ENCODE measurements at places on chromosomes 5 and 9.
A peak's percentile ranks its signal among the peaks of the same experiment; 100 is the strongest.

GRCh38 chr9:78132701-78133058 lies 101.1 kb upstream of the GNAQ start:
- peaks cover 5% of the 10 kb centered on the region for H3K27me3 ChIP-seq
- peaks cover 17% of the 10 kb centered on the region for H3K36me3 ChIP-seq
- peaks cover 29% of the 10 kb centered on the region for H3K4me1 ChIP-seq
- H3K4me3 ChIP-seq: peak overlapping the region; percentile 72

- no peak overlapping the region for H3K27ac ChIP-seq
- no peak for DNase-seq
- peaks cover 6% of the 10 kb centered on the region for H3K36me3 ChIP-seq
Observed at GRCh38 chr5:62597314-62597713, 18.7 kb downstream of the LRRC70 start.

DNA sequence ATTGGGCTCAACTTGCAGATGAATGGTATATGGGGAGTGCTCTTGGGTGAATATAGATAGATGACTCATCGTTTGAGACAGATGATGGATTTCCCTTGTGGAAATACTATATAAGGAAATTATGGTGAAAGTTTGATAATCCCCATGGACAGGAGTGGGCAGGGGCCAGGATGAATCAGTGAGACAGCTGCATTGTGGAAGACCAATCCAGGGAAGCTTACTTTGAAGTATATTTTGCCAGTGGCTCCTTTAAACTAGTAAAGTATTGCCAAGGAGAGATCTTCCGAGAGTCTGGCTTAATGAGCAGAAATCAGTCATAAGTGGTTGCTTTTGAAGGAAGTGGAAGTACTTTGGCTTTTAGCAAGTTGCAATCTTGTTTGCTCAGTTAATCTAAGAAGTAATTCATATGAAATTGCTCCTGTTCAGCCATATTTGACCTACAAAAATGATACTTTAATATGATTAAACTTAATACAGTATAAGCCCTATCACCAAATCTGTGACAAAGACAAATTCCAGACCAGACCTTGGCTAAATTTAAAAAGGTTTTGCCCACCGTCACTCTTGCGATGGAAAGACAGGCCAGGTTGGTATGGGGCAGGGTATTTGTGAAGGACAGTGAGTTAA lies 9.3 kb upstream of the TNC start:
- no peaks in the 10 kb centered on the region for H3K4me1 ChIP-seq
- DNase-seq: no peak
- no peak overlapping the region for H3K27ac ChIP-seq
- no peaks in the 10 kb centered on the region for H3K36me3 ChIP-seq
- H3K4me3 ChIP-seq: no peak overlapping the region

- peaks cover 70% of the 10 kb centered on the region for H3K4me1 ChIP-seq
- H3K4me3 ChIP-seq: peak overlapping the region; percentile 56
- H3K36me3 ChIP-seq: peaks cover 11% of the 10 kb centered on the region
- H3K27ac ChIP-seq: peak overlapping the region; percentile 77
- peak; percentile 44 for DNase-seq
- no peaks in the 10 kb centered on the region for H3K27me3 ChIP-seq
Observed at GRCh38 chr9:4939118-4939561, 45.9 kb upstream of the JAK2 start.

GRCh38 chr9:99154356-99154755 lies 49.4 kb downstream of the TGFBR1 start:
- H3K4me1 ChIP-seq: peaks cover 11% of the 10 kb centered on the region
- H3K27ac ChIP-seq: no peak overlapping the region
- no peak for DNase-seq
- H3K27me3 ChIP-seq: peaks cover 30% of the 10 kb centered on the region
- H3K4me3 ChIP-seq: no peak overlapping the region

GRCh38 chr9:87334366-87334765 lies 163.3 kb upstream of the DAPK1 start:
- no peak for DNase-seq
- peaks cover 23% of the 10 kb centered on the region for H3K27me3 ChIP-seq
- no peaks in the 10 kb centered on the region for H3K36me3 ChIP-seq
- H3K4me1 ChIP-seq: peaks cover 3% of the 10 kb centered on the region
- H3K27ac ChIP-seq: no peak overlapping the region

GRCh38 chr5:142324871-142325724 lies at the start of gene SPRY4:
SPRY4 (minus strand) TSS chr5:142325021; CDS start chr5:142315108, 9,913 bp downstream.
- H3K36me3 ChIP-seq: no peaks in the 10 kb centered on the region
- H3K4me1 ChIP-seq: peaks cover 27% of the 10 kb centered on the region
- peak within 1 kb of the TSS; percentile 86 for H3K4me3 ChIP-seq
- peak within 1 kb of the TSS; percentile 67 for H3K27ac ChIP-seq
- peaks cover 46% of the 10 kb centered on the region for H3K27me3 ChIP-seq

DNA sequence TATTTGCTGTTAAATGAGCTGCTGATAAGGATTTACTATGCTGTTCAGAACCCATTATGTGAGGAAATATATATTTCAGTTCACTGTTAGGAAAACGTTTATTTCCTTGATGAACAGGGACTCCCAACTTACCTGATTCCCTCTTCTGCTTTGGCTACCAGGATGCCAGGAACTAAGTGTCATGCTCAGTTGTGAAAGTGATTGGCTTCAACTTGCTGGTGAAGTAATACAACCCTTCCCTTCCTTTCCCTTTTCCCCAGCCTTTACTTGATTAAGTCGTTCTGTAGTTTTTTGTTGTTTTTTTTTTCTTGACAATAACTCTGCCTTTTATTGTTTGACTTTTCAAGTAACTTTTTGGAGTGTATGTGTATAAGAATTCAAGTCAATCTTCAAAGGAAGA lies 309.3 kb downstream of the DOCK8 start:
- H3K27me3 ChIP-seq: peaks cover 4% of the 10 kb centered on the region
- no peak overlapping the region for H3K27ac ChIP-seq
- no peak overlapping the region for H3K4me3 ChIP-seq
- H3K36me3 ChIP-seq: no peaks in the 10 kb centered on the region

- H3K4me1 ChIP-seq: no peaks in the 10 kb centered on the region
- no peak for DNase-seq
- no peak overlapping the region for H3K27ac ChIP-seq
- H3K36me3 ChIP-seq: no peaks in the 10 kb centered on the region
Observed at GRCh38 chr9:115063058-115063845, 54.7 kb downstream of the TNC start.

GRCh38 chr5:122896598-122897282 lies 51.3 kb downstream of the SNX24 start:
- H3K36me3 ChIP-seq: no peaks in the 10 kb centered on the region
- H3K4me3 ChIP-seq: no peak overlapping the region
- no peak for DNase-seq
- H3K27me3 ChIP-seq: peaks cover 2% of the 10 kb centered on the region
- no peaks in the 10 kb centered on the region for H3K4me1 ChIP-seq

DNA sequence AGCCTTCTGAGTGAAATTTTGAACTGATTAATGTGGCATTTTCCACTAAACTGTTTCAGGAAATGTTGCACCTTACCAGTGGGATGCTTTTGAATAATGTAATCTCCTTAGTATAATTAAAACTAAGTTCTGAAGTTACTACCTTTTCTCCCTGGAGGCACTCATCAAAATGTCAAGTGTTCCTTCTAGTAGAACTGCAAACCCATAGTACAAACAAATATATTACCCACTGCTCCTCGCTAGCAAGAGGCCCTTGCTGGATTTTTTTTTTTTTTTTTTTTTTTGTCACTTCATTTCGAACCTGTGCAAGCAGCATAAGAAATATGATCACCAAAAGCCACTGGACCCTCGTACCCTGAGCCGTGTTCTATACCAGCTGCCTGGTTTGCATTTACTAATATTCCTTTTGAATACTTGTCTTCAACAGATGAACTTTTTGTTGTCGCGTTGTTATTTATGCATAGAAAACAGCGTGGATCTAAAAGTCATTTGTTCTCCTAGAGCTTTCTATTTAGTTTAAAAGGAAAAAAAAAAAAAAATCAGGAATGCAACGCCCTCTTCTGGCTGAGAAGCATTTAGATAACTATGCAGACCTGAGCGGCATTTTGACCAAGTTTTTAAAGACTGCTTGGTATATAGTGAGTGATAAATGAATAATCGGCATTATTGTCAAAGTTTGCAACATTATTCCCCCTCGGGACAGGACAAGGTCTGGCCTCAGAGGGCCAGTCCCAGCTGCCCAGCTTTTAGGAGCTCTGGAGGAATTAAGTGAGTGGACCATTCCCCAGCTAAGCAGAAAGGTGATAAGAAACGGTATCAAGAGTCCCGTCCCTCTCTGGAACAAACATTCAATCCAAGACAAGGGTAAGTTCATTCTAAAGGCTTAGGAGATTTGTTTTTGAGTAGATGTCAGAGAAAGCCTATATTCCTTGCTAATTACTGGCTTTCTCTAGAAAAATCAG lies 162.5 kb upstream of the KIF2A start:
- DNase-seq: no peak
- H3K27ac ChIP-seq: no peak overlapping the region
- H3K27me3 ChIP-seq: peaks cover 29% of the 10 kb centered on the region
- H3K36me3 ChIP-seq: no peaks in the 10 kb centered on the region

- H3K27me3 ChIP-seq: no peaks in the 10 kb centered on the region
- no peak overlapping the region for H3K4me3 ChIP-seq
- no peak for DNase-seq
Observed at GRCh38 chr5:109597893-109598292, 91.8 kb upstream of the MAN2A1 start.

DNA sequence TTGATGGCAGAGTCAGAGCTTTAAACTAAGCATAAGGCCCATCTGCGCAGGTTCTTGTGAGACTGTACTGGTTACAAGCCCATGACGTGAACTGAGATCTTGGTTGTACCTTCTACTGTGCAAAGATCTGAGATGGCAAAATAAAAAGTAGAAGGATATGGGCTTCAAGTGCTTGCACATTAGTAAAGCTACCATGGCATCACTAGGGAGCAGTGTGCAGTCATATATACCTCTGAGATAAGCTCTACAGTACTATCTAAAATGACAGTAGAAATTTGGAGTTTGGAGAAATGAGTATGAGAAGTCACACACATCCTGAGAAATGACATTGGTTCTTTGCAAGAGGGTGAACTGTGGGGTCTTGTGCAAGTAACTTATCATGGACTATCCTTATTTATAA lies 408.2 kb upstream of the PRR16 start:
- no peaks in the 10 kb centered on the region for H3K36me3 ChIP-seq
- H3K27me3 ChIP-seq: no peaks in the 10 kb centered on the region
- H3K4me3 ChIP-seq: no peak overlapping the region
- no peaks in the 10 kb centered on the region for H3K4me1 ChIP-seq

DNA sequence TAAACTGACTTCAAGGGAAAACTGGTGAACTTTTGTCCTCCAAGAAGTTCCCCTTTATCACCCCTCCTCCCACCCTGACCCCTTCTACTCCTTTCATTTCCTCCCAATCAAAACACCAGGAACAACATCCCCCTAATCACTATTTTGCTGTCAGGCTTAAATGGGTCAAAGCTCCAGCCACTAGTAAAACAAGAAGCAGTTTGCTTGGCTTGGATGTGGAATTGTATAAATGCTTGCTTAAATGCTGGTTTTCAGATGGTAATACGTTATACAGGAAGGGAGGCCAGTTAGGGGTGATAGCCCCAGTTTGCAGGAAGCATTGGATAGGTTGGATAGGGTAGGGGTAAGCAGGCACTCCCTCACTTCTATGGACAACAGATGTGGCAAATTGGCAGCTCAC lies 473.6 kb downstream of the AGTPBP1 start:
- DNase-seq: no peak
- H3K4me1 ChIP-seq: no peaks in the 10 kb centered on the region
- H3K27ac ChIP-seq: no peak overlapping the region
- H3K4me3 ChIP-seq: no peak overlapping the region
- H3K36me3 ChIP-seq: no peaks in the 10 kb centered on the region

DNA sequence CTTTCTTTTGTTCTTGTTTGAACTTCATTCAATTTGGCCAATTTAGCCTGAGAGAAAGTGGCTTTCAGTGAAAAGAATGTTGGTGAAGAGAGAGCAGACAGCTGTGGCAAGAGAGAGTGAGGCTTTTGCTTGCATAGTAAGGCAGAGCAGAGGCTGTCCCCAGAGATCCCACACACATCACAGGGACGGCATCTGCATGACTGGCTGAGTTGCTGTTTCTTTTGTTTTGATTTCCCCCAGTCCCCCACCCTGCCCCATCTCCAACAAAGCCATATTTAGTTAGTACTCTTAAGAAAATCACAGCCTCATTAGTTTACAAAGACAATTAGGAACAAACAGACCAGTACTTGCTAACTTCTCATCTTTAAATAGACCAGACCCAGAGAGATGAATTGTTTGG lies 363.9 kb upstream of the SEMA6A start:
- H3K27me3 ChIP-seq: no peaks in the 10 kb centered on the region
- no peak overlapping the region for H3K27ac ChIP-seq
- DNase-seq: no peak
